ENCODE measurements at places on chromosomes 4 and X.

DNA sequence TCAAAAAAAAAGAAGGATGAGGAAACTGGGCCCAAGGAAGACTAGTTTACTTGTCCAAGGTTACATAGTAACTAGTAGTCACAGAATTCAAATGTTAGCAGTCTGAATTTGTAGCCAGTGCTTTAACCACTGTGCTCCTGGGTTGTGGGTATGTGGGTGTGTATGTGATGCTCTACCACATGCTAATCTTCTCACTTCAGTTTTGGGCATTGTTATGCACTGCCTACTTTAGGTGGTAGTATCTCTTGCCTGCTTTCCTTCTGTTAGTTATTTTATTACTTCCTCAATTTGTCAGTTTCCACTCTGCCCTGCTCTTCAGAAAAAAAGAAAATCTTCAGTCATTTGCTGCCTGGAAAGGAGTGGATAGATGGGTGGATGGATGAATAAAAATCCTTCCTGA lies 219.2 kb downstream of the RPA4 start:
- H3K4me1 ChIP-seq: no peaks in the 10 kb centered on the region
- no peaks in the 10 kb centered on the region for H3K27me3 ChIP-seq
- H3K27ac ChIP-seq: no peak overlapping the region
- H3K36me3 ChIP-seq: no peaks in the 10 kb centered on the region

GRCh38 chrX:22758807-22759481 lies 240.8 kb upstream of the DDX53 start:
- no peaks in the 10 kb centered on the region for H3K27me3 ChIP-seq
- DNase-seq: no peak
- H3K36me3 ChIP-seq: no peaks in the 10 kb centered on the region

DNA sequence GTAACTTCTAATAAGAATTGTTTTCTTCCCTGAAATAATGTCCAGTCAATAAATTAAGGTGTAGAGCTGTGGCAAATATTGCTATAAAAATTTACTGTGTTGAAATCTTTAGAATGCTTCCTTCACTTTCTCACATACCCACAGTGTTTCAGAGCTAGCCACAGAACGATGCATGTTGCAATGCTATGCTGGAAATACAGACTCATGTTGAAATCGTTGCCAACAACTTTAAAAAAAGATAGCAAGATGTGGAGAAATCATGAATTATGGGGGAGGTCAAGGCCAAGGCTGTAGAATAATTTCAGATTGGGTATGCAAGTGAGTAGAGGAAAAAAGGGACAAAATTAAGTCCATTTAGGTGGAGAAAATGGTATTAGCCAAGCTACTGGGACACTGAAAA lies 204.8 kb downstream of the VEGFC start:
- H3K4me1 ChIP-seq: no peaks in the 10 kb centered on the region
- no peaks in the 10 kb centered on the region for H3K36me3 ChIP-seq
- no peak overlapping the region for H3K4me3 ChIP-seq
- H3K27ac ChIP-seq: no peak overlapping the region

- H3K4me3 ChIP-seq: no peak overlapping the region
- no peak for DNase-seq
These were observed 67.7 kb downstream of the TRMT44 start for GRCh38 chr4:8508266-8508665.

GRCh38 chrX:85611926-85612325 lies 232.5 kb upstream of the POF1B start:
- no peak overlapping the region for H3K4me3 ChIP-seq
- DNase-seq: no peak

DNA sequence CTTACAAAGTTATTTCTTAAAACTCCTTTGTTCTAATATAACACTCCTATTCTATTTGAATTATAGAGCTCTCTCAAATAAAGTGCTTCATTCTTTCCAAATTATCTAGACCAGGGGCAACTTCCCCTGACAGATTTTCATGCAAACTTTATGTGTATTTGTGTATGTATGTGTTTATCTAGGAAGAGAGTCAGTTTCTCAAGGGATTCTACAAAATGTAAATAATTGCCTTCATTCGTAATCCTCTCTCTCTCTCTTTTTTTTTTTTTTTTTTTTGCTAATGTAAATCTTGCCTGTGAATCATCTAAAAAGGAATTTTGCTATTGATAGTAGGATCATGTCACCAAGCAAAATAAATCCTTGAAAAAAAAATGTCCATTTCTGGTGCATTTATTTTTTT lies 38.9 kb upstream of the RBPJ start:
- H3K4me3 ChIP-seq: no peak overlapping the region
- H3K36me3 ChIP-seq: no peaks in the 10 kb centered on the region

- no peak overlapping the region for H3K27ac ChIP-seq
- no peaks in the 10 kb centered on the region for H3K36me3 ChIP-seq
- no peaks in the 10 kb centered on the region for H3K27me3 ChIP-seq
- no peak for DNase-seq
- no peak overlapping the region for H3K4me3 ChIP-seq
- H3K4me1 ChIP-seq: no peaks in the 10 kb centered on the region
These were observed 9.6 kb downstream of the PSAPL1 start for GRCh38 chr4:7425124-7425523.

DNA sequence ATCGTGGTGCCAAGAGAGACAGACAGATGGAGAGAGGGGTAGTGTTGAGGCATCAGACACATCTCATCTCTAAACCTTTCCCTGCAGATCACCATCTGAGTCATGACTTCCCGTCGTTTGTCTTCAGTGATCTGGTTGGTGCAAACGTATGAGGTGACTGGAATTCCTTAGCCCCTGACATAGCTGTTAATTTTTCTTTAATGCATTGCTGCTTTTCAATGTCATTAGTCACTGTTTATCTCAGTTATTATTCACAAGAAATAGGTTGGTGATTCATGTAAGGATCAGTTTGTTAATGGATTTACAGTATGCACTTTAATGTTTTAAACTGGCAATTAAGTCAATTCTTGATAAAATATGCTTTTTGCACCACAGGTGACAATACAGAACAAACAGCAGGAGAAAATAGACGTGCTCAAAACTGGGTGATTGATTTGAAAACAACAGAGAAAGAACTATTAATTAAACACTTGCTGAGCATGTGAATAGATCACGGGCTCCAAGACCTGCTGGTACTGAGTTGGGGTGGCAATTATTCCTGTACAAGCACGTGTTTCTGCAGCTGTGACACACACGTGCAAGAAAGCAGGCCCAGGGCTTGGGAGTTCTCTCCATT lies 1.3 kb upstream of the TMEM154 start:
- H3K36me3 ChIP-seq: no peaks in the 10 kb centered on the region
- H3K4me1 ChIP-seq: no peaks in the 10 kb centered on the region
- H3K4me3 ChIP-seq: no peak overlapping the region
- no peak overlapping the region for H3K27ac ChIP-seq

- H3K4me1 ChIP-seq: peaks cover 8% of the 10 kb centered on the region
- H3K27me3 ChIP-seq: no peaks in the 10 kb centered on the region
- no peaks in the 10 kb centered on the region for H3K36me3 ChIP-seq
- no peak overlapping the region for H3K27ac ChIP-seq
- H3K4me3 ChIP-seq: no peak overlapping the region
These were observed 13.1 kb upstream of the KLHL13 start for GRCh38 chrX:118129681-118130080.

- H3K27me3 ChIP-seq: no peaks in the 10 kb centered on the region
- no peak overlapping the region for H3K4me3 ChIP-seq
- no peaks in the 10 kb centered on the region for H3K36me3 ChIP-seq
- DNase-seq: no peak
- H3K4me1 ChIP-seq: no peaks in the 10 kb centered on the region
These were observed 91.2 kb upstream of the SOD3 start for GRCh38 chr4:24704149-24704548.

Data from body of pancreas (tissue), 4 donors.